NCI-H2227 treated with DMSO at 0.1 percent for 48 hours (cell line): ENCODE measurements at places on chromosomes 6 and 20.

DNA sequence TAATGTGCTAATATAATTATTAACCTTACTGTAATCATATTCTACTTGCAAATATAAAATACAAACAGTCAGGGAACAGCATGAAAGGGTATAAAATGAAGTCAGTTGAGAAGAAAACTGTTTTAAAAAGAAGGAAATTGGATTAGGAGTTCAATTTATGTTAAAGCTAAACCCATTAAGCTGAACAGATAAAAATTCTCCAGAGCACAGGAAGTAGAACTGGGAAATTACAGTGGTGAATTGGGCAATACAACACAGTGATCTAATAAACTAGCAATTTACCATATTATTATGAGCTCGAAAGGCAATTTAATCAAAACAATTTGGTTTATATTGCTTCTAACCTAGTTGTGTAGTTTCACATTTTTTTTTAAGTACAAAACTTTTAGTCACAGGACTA lies 407.4 kb upstream of the RGS17 start:
- DNase-seq: no peak

- no peak for DNase-seq
Measured at GRCh38 chr6:163017801-163018200, 290.0 kb downstream of the PACRG start.

GRCh38 chr20:37979021-37979985 lies 54.0 kb downstream of the TTI1 start:
- no peak for DNase-seq

- no peak for DNase-seq
Measured at GRCh38 chr6:165615636-165616035, 47.4 kb downstream of the PDE10A start.

- no peak for DNase-seq
Measured at GRCh38 chr6:20440296-20440695, 38.6 kb downstream of the E2F3 start.

GRCh38 chr6:129440691-129441090 lies 269.3 kb downstream of the ARHGAP18 start:
- no peak for DNase-seq

- no peak for DNase-seq
Measured at GRCh38 chr6:17957086-17957485, 30.3 kb downstream of the KIF13A start.

DNA sequence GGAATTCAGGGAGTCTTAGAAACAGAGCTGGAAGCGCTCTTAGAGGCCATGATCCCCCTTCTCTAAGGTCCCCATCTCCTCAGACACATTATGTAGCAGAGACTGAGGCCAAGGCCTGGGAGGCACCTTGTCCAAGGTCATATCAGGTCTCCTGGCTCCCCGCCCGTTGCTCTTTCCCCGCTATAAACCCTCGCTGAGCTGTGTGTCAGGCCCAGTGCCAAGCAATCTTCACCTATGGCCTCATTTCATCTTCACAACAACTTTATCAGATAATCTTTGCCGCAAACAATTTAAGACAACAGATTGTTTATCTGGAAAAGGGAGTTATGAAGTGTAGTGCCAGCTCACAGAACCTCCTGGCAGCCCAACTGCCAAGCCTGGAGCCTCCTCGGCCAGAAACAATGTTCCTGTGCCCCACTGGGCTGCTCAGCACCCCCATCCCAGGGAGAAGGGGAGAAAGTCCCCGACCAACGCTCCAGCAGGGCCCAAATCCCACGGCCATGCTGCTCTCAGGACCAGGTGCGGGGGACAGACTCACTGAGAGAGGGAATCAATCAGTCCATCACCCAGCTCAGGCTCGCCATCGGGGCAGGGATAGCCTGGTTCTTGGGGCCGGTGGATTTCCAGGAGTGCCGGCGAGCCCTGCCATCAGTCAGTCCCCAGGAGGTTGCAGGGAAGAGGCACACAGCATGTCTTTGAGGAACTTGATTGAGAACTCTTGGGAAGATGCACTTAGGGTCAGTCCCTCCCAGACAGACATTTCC lies 16.9 kb upstream of the FANCE start:
- DNase-seq: no peak

DNA sequence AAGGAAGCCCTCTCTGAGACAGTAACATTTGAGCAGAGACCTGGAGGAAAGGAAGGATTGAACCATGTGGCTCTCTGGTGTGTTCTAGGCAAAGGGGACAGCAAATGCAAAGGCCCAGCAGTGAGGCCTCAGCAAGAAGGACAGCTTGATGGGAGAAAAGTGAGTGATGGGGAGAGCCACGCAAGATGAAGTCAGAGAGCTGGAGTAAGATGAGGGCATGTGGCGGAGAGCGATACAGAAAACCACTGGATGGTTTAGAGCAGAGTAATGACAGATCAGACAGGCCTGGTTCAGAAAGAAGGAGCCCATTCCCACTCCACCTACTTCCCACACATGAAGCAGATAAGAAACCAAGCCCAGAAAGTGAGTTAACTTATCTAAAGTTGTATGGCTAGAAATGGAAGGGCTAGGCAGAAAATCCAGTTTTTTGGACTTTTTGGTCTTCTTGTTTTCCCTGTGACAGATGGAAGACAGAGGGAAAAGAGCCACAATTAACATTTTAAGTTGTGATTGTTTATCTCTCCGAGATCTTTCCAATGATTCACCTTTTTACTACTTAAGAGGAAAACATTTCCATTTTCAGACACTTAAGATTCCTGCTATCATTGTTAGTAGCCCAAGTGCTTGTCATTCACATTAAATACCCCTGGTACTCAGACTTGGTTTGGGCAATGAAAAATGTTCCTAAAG lies 723 bp upstream of the SNPH start:
- no peak for DNase-seq

DNA sequence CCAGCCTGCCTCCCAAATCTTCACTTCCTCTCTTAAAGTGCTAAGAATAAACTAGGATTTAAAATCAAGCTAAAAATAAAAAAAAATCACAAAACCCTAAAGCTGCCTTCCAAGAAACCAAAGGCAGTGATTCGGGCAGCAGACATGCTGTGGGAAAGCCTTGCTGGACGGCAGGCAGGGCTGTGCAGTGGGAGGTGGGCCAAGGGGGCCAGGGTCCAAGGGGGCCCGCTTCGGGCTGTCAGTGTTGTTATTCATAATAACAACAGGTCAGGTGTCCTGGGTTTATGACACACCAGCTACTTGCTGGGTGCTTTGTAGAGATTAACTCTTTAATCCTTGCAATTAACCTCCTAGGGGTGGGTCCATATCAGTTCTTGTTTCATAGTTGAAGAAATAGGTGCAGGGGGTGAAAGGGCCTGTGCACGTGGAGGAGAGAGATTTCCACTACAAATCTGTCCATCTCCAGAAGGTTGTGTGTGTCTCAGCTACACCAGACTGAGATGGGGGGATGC lies 40.4 kb downstream of the CD40 start:
- DNase-seq: no peak

- DNase-seq: no peak
Measured at GRCh38 chr6:15608396-15608795, 54.4 kb downstream of the DTNBP1 start.

DNA sequence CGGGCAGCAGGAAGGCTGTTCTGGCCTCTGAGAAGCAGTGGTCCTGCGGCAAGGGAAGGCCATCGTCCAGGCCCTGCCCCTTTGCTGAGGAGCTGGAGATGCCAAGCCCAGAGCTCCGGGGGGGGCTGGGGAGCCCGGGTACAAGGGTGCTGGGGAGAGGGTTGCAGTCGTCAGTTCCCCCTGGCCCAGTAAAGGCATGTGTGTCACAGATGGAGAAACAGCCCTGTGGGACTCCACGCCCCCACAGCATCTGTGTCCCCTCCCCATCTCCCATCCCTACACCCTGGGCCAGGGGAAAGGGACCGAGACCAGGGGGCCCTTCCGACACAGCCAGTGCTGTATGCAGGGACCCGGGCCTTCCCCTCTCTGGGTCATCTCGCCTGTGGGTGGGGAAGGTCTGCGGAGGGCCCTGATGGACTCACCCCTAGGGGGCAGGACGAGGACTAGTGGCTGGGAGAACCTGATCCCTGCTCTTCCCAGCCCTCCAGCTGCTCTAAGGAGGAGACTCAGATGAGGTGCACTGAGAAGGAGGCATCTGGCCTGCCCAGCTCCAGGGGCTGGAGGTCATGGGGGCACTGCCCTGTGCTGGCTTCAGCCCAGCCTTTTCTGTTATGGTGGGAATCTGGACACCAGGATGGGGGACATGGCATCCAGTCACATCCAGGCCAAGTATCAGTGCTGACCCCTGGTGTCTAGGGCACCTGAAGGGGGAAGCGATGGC lies 609 bp downstream of the MYL9 start:
- no peak for DNase-seq

DNA sequence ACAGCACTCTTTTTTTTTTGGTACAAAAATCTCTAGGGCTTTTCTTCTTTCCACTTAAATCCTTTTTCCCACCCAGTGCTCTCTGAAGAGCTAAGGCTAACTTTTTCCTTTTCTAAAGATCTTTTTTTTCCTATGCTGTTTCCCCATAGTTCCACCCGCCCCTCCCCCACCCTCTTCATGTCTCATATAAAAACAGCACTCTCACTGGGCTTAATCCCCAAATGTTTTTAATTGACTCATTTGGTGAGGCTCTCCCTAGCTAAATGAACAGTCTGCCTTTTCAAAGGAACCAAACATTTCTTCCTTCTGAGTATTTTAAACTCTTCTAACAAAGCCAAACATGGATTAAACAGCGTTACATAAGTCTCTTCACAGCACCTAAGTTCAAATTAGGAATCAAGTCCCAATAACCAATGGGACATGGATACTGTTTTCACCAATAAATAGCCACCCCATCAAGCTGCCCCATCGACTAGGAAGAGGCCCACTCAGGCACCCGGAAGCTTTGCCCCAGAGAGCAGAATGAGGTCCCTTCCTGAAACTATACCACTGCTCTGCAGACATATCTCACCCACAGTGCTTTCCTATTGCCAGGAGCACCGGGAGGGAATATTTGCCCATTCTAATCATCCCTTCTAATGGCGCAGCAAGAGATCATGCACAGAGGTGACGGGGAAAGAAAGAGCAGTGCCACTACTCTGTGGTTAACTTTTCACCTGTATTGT lies 63.7 kb downstream of the ATXN1 start:
- no peak for DNase-seq

DNA sequence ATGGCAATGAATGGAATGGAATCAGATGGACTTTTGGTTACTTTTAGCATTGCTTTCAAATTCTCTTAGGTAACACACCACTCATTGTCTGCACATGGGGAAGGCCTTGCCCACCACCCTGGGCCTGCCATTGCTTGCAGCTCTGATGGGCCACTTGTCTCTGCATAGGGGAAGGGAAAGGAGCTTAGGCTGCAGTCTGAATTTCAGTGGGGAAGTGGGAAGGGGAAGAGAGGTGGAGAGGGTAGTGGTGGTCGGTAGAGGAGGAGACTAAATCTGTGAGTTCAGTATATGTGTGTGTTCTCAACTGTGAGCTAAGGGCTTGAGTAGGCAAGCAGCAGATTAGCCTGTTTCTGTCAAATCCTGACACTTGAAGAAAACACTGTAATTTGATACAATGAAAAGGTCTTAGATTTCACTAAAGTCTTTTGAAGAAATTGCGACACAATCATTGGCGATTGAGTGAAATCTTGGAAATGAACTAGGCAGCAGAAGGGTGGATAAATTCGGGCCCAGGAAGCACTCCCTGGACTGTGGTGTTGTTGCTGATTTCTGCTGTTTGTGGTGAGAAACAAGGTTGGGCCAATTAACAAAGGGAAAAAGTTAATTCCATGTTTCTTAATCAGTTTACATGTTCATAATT lies 80.6 kb downstream of the OTOR start:
- no peak for DNase-seq

- DNase-seq: no peak
Measured at GRCh38 chr6:4100655-4101054, 21.7 kb upstream of the FAM217A start.

DNA sequence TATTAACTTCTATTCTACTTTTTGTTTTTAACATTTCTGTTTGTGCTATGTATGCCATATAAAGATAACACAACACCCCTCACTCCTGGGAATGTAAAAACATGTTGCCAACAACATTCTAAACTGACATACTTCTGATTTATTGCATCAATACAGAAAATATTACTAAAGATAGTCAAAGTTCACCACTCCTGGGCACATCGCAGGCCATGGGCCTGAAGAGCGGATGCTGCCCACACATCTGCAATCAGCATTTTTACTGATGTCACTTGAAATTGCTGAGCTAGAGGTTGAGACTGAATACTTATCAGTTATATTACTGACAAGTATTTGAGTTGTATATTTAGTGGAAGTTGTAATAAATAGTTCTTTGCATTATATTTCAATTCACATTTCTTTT lies 711.9 kb upstream of the EPHA7 start:
- DNase-seq: no peak

- DNase-seq: no peak
Measured at GRCh38 chr6:147135211-147135681, 69.0 kb upstream of the STXBP5 start.

DNA sequence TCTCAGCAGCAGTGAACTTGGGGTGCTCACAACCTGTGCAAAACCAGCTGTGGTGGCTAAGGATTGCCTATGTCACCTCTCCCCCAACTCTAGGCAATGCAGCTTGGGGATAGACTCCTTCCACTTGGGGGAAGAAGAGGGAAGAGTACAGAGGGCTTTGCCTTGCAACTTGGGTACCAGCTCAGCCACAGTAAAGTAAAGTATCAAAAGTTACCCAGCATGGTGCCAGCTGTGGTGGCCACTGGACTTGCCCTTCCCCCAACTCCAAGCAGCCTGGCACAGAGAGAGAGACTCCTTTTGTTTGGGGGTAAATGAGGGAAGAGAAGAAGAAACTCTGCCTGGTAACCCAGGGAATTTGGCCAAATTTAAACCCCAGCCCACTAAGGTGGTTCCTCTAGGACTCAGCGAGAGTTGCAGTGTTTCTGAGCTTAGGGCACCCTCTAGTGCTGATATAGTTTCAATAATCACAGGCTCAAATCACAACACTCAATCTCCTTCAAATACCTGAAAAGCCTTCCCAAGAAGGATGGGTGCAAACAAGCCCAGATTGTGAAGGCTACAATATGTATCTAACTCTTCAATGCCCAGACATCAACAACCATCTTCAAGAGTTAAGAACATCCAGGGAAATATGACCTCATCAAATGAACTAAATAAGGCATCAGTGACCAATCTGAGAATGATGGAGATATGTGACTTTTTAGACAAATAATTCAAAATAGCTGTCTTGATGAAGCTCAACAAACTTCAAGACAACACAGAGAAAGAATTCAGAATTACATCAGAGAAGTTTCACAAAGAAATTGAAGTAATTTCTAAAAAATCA lies 7.6 kb upstream of the DEFB129 start:
- peak; percentile 34 for DNase-seq

DNA sequence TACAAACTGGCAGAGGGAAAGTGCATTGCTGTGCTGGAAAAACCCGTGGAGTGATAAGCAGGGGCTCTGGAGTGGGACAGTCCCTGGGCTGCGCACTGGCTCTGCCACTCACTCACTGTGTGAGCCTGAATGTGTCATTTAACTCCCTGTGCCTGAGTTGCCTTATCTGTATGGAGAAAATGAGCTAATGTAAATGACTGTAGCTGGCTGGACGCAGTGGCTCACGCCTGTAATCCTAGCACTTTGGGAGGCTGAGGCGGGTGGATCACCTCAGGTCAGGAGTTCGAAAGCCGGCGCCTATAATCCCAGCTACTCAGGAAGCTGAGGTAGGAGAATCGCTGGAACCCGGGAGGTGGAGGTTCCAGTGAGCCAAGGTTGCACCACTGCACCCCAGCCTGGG lies 18.4 kb upstream of the RPN2 start:
- no peak for DNase-seq
